Stimulated activated naive CD4-positive, alpha-beta T cell treated with Interleukin-2 at 50 U/mL for 16 hours (primary cell): ENCODE measurements at places on chromosomes 16 and 17.

- no peak for DNase-seq
Observed at GRCh38 chr16:81778231-81778630, 860 bp upstream of the PLCG2 start.

DNA sequence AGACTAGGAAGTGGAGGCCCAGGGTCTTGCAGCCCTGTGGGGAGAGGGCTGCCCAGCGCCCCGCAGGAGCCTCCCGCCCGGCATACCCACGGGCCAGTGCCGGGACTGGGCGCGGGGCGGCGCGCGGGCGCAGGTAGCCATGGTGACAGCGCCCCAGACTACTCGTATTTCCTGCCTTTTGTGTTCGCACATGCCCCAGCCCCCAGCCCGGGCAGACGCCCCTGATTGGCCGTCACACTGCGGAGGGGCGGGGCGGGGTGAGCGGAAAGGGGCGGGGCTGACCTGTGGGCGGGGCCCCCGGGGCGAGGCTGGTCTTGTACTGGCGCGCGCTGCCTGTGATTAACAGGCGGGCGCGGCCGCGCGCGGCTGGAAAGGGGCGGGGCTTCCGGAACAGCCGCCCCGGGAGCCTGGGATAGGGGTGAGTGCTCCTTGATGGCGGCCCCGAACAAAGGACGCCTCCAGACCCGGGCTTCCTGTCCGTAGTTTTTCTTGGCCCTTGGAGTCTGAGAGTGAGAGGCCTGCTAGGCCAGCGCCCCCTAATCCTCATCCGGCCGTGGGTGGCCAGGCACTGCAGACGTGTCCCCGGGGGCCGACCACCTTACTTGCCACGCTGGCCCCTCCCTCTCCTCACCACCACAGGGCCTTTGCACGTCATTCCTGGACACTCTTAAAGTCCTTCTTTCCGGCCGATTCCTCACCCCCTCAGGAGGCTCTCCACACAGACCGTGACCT is 71.0 kb downstream of the RAI1 start:
- peak; percentile 96 for DNase-seq

GRCh38 chr17:34098699-34099098 is 156.4 kb upstream of the CCL2 start:
- DNase-seq: no peak

DNA sequence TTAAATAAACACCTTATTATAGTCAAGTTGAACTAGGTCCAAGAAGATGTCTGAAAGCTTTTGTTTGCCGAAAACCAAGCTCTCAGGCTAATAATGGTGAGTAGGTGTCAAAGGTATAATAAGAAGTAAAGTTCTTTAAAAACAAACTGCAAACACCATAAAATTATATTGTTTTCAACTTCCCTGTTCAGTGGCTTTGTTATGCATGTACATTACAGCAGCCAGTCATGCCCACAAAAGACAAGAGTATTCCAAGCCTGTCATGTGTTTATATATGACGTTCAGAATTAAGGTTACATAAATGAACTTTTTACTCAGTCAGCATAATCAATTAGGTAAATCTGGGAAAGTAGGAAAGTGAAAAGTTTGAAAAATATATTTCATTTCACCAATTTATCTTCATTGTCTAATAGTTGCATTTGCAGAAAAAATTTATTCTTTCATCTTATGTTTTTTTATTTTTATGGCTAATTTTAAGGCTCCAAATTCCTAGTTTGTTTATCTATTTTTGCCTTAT is 928.7 kb upstream of the SOX9 start:
- DNase-seq: no peak

DNA sequence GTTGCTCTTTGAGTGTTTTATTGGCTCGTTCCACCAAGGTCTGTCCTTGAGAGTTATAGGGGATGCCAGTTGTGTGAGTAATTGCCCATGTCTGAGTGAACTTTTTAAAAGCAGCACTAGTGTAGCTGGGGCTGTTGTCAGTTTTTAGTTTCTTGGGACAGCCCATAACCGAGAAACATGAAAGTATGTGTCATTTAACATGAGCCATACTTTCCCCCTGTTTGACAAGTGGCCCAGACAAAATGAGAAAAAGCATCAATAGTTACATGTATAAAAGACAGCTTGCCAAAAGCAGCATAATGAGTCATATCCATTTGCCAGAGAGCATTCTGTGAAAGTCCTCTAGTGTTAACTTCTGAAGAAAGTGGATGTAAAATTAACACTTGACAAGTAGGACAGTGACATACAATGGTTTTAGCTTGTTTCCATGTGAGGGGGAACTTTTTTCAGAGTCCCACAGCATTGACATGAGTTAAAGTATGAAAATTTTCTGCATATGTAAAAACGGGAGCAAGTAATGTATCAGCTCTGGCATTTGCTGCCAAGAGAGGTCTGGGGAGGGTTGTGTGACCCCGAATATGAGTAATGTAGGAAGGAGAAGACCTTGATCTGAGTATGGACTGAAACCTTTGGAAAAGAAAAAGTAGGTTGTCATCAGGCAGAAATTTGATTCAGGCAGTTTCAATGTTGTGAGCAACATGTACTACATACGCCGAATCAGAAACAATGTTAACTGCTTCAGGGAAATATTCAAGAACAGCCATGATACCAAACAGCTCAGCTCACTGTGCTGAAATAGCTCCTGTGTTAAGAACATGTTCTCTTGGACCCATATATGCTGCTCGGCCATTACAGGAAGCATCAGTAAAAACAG is 56.8 kb upstream of the ARL4D start:
- DNase-seq: no peak

- DNase-seq: no peak
Observed at GRCh38 chr16:73298562-73298961, 250.6 kb upstream of the ZFHX3 start.

GRCh38 chr17:30832438-30833124 is 815 bp downstream of the ATAD5 start:
- DNase-seq: no peak

GRCh38 chr17:37820313-37820994 is 75.6 kb upstream of the HNF1B start:
- no peak for DNase-seq

DNA sequence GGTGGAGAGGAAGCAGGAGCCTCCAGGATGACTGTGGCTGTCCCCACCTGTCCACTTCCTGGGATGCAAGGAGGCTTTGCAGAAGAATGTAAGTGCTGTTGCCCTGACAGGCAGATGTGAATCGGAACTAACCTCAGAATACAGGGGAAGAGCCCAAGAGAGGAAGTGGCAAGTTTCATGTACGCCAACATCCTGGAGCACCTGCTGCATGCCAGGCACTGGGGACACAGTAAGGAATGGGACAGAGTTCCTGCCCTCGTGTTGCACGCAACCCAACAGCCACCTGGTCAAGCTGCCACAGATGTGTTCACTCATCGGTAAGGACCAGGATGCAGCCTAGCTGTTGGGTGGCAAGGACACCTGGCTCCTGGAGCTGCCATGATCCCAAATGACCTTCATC is 98.6 kb upstream of the RPL38 start:
- DNase-seq: no peak
